Activated CD8-positive, alpha-beta memory T cell treated with anti-CD3 and anti-CD28 coated beads for 1 hour (primary cell): ENCODE measurements at places on chromosomes 1 and 21.

- no peak for DNase-seq
Observed at GRCh38 chr1:9809100-9809510, 14.7 kb downstream of the CLSTN1 start.

GRCh38 chr1:94017155-94017829 lies 103.7 kb downstream of the ABCA4 start:
- no peak for DNase-seq

DNA sequence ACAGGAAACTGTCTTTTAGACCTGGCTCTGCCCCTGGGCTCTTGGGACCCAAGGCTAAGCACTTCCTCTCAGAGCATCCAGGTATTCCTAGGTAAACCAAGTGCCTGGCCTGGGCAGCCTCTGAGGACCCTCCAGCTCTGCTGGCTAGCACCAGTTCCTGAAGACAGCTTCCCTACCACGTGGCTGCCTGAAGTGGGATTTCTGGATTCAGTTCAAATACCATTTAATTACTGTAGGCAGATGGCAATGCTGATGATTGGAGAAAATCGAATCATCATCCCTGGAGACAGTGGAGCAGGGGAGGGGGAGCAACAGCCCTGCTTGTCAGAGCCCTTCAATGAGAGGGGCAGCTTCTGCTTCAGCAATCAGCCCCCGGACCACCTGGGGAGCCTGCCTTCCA lies 11.9 kb downstream of the KIF21B start:
- DNase-seq: no peak

DNA sequence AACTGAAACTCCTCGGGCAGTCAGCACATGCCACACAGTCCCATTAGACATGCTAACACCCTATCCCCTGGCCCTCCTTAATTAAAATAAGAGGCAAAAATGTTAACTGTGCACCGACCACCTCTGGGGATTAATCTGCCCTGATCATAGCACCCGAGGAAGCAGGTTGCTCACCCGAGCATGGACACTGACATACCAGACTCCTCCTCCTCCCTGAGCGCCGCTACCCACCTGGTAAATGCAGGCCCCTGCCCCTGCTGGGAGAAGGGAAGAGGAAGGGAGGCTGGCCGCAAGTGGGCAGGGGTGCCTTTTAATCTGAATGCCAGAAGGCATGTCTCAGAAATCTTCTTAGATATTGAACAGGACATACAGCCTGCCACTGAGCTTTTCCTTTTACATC lies 360.9 kb downstream of the RRAGC start:
- DNase-seq: no peak

GRCh38 chr1:88216441-88216840 lies 467.6 kb upstream of the PKN2 start:
- DNase-seq: no peak
